ENCODE measurements at places on chromosomes 16 and 17.
A peak's percentile ranks its signal among the peaks of the same experiment; 100 is the strongest.

DNA sequence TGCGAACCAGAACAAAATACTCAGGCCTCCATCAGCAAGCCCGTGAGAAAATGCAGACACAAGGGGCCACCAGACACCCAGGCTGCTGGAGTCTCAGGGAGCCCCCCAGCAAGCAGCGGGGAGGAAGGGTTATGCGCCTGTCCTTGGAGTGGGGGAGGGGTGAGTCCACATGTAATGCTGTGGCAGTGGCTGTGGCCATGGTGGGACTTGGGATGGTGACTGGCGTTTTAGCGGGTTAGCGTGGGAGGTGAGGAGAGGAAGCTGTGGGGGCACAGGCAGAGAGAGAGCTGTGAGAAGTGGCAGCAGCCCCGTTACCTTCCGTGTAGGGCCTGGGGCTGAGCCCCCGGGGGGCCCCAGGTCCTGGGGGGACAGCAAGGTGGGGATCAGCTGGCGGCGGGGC is 58.3 kb downstream of the SRCIN1 start:
- peaks cover 7% of the 10 kb centered on the region for H3K36me3 ChIP-seq
- H3K27ac ChIP-seq: no peak overlapping the region
- DNase-seq: no peak
- no peak overlapping the region for H3K4me3 ChIP-seq
- peaks cover 2% of the 10 kb centered on the region for H3K27me3 ChIP-seq

DNA sequence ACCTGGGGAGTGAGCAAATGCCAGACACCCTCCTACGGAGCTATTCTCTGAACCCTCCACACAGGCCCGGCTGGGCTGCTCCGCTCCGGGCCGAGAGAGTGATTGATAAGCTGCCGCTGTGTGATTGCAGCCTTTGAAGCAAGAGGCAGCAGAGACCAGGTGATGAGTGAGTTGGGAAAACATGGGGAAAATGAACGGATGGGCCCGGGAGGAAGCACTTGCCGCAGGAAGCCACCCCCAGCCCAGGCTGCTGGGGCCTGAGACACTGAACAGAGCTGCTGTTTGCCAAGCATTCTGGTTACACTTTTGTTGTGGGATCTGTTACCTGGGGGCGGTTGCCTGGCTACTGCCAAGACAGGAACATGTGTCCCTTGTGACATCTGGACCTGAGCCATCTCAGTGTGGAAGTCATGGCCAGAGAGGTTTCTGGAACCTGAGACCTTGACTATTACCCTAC is 46.4 kb upstream of the KLHDC4 start:
- peaks cover 12% of the 10 kb centered on the region for H3K4me1 ChIP-seq
- peaks cover 2% of the 10 kb centered on the region for H3K27me3 ChIP-seq
- no peak overlapping the region for H3K4me3 ChIP-seq
- no peak for DNase-seq

GRCh38 chr17:33434841-33435240 is 141.7 kb upstream of the ASIC2 start:
- no peak for DNase-seq
- H3K4me3 ChIP-seq: no peak overlapping the region
- H3K27me3 ChIP-seq: no peaks in the 10 kb centered on the region
- no peak overlapping the region for H3K27ac ChIP-seq

DNA sequence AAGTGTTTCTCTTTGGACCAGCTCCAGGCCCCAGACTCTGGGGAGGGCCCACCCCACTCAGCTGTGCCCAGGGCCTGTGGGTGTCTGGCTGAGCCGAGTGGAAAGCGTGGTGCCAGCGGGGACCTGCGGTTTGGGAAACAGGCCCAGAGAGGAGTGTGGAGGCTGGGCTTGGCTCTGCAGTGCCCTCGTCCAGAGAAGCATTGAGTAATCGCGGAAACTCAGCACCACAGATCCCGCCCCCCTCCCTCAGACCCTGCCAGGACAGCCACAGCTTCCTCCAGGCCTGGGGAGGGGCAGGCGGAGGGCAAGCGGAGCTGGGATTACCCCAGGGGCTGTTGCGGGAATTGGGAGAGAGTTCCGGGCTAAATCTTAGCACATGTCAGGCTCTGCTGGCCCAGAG is 14.6 kb upstream of the PITPNA start:
- H3K36me3 ChIP-seq: no peaks in the 10 kb centered on the region
- H3K27me3 ChIP-seq: no peaks in the 10 kb centered on the region
- peaks cover 3% of the 10 kb centered on the region for H3K4me1 ChIP-seq
- H3K27ac ChIP-seq: peak overlapping the region; percentile 67
- no peak overlapping the region for H3K4me3 ChIP-seq

DNA sequence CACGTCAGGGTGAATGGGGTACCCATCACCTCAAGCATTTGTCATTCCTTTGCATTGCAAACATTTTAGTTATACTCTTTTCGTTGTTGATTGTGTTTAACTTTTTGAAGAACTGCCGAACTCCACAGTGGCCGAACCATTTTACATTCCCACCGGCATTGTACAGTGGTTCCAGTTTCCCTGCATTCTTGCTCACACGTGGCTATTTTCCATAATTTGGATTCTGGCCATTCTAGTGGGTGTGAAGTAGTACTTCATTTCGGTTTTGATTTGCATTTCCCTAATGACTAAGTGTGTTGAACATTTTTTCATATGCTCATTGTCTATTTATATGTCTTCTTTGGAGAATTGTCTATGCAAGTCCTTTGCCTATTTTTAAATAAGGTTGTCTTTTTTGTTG is 13.0 kb downstream of the NOL11 start:
- no peak overlapping the region for H3K4me3 ChIP-seq
- no peaks in the 10 kb centered on the region for H3K27me3 ChIP-seq
- no peaks in the 10 kb centered on the region for H3K4me1 ChIP-seq
- peaks cover 57% of the 10 kb centered on the region for H3K36me3 ChIP-seq
- H3K27ac ChIP-seq: no peak overlapping the region

- peaks cover 4% of the 10 kb centered on the region for H3K4me1 ChIP-seq
- H3K36me3 ChIP-seq: peaks cover 2% of the 10 kb centered on the region
- no peak for DNase-seq
- H3K4me3 ChIP-seq: no peak overlapping the region
- H3K27me3 ChIP-seq: no peaks in the 10 kb centered on the region
These were observed 124.7 kb downstream of the C16orf78 start for GRCh38 chr16:49498264-49498663.

DNA sequence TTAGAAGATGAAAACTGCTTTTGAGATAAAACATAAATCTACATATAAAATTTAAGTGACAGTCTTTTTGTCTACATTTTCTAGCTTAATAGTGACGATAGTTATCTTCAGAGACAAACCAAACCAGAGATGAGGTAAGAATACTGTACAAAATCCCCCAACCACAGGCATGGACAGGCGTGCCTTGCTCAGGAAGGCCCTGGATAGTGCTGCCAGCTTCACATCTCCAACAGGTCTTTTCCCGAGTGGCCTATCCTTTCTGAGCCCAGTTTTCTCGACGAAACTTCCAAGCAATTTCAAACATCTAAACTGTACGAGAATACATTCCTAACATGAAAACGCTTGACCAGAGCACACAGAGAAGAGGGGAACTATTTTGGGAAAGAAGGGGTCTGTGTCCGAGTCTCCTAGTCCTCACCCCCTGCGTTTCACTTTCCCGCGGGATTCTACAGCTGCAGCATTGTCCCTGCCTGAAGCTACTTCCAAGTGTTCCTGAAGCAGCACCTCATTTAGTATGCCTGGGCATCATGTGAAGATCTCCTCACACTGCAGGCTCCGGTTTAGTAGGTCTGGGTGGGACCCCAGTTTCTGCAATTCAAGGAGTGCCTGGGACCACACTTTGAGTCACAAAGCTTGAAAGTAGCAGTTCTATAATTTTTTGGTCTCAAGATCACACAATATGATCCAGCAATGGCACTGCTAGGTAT is 37.8 kb downstream of the GNA13 start:
- no peak for DNase-seq
- no peaks in the 10 kb centered on the region for H3K27me3 ChIP-seq
- H3K27ac ChIP-seq: peak overlapping the region; percentile 74
- peaks cover 33% of the 10 kb centered on the region for H3K4me1 ChIP-seq
- peaks cover 28% of the 10 kb centered on the region for H3K36me3 ChIP-seq

- no peak overlapping the region for H3K4me3 ChIP-seq
- peaks cover 13% of the 10 kb centered on the region for H3K4me1 ChIP-seq
- peaks cover 2% of the 10 kb centered on the region for H3K27me3 ChIP-seq
These were observed 66.5 kb upstream of the PSMD7 start for GRCh38 chr16:74230126-74230525.
